Prostate gland (tissue), 2 donors: ENCODE measurements at places on chromosomes 2 and 18. TPM values are rescaled to one million over a fixed set of nuclear protein-coding genes. Genes with fewer than 3 reads are reported as not detected.

DNA sequence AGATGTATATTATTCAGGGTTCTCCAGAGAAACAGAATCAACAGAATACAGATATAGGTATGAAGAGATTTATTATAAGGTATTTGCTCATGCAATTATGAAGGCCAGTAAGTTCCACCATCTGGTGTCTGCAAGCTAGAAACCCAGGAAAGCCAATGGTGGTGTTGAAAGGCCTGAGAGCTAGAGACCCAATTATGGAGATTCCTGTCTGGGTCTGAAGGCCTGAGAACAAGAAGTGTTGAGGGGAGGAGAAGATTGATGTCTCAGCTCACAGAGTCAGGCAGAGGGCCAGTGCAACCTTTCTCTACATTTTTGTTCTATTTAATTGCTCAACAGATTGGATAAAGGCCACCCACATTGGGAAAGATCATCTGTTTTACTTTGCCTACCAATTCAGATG, 524.2 kb upstream of the CRIM1 start:
- DNase-seq, result no peak

DNA sequence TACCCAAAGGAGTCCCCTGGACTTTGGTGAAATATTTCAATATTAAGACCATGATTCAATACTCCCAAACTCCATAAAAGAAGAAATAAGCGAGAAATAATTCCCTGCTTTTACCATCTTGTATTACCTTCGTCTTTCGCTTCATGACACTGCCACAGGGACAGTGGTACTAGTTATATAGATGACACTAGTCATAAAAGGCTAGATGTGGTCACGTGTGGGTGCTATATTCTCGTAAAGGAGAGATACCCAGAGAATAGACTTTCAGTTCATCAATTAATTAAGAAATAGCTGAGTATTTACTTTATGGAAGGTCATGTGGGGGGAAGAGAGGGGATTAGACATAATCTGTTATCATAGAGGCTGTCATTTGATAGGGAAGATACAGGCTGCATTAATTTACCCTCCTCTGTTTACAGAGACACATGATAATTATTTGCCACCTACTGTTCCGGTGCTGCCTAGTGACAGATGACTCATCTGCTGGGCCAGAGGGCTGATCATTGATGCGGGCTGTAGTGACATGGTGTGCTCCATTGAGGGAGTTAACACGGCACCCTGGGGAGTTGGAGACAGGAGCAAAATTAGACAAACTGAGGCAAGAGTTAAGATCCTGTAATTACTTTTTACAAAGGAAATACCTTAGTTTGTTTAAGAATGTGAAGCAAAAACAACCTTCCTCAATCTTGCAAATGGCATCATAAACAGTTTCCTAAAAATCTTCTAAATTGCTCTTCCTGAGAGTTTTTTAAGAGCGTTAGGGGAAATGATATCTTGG, 78.2 kb upstream of the ITGB6 start:
- DNase-seq, result no peak

- DNase-seq, result no peak
Measured at GRCh38 chr2:46086578-46087070, 210.6 kb upstream of the EPAS1 start.

DNA sequence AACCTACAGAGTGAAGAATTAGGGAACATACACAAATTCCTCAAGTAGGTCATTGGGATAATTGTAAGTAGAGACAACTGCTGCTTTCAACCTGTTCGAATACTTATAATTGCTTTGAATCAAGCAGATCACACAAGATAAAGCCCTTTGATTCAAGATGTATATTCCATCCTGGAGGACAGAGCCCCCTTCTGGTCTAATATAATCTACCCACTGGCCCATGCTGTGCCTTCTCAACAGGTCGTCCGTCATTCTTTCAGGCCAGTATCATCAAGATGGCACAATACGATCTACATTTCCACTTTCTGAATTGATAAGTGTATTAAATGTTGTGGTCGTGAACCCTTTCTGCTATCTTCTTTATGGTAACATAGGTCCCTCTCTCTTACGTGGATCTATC, 387.0 kb upstream of the CDH19 start:
- no peak for DNase-seq

- no peak for DNase-seq
Measured at GRCh38 chr2:52884761-52885352, 882.7 kb upstream of the CHAC2 start.

- no peak for DNase-seq
Measured at GRCh38 chr18:57811477-57812125, 8.5 kb upstream of the ATP8B1 start.

DNA sequence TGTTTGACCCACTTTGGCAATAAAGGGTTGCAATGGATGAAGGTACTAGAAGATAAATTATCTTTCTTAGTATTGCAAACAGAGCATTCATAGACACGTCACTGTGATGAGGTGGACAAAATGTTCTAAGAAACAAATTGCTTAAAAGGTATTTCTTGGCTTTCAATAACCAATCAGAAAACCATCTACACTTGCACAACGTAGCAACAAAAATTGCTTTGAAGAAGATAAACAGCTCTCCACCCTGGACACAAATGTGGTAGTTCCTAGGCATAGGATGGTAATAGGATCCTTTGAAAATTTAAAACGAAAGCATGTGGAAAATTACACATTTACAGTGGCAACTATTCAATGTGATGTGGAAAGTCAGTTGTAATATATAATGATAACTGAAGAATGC, 439.9 kb upstream of the ETAA1 start:
- DNase-seq, result no peak

DNA sequence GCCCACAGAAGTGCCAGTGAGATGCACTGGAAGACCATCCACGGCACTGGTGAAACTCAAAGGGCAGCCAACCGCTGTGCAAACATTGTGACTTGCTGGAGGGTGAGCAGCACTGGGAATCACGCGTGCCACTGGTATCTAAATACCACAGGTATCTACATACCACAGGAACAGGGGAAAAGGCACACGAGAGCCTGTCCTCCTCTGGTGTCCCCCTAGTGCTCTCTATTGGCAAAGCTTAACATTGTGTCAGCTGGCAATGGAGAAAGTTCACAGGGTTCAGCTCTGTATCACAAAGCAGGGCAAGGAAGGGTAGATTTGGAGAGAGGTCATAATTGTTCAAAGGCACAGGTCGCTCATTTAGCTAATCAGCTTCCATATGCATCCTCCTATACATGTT, 12.6 kb upstream of the SEC11C start:
- no peak for DNase-seq

DNA sequence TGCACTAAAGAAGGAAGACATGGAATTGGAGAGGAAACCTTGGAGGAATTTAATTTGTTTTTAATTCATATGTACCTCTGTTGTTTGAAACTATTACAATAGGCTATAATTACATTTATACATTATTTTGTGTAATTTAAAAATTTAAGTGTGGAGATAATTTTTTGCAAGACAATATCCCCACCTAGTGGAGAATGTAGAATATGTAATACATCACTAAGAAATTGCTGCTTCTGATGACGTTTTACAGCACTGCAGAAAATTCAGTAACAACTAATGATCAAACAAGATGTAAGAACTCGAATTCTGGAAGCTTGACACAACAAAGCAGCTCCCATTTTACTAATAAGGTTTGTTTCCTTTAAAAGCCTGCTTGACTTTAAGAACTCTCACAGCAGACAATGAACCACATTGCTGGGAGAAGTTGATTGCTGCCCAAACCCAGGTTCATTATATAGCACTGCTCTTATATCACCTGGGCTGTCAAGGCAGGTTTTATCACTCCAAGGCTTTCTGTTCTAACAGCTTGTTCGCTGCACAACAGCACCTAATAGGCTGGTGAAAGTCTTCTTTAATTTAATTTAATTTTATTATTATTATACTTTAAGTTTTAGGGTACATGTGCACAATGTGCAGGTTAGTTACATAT, 53.4 kb downstream of the THADA start:
- no peak for DNase-seq

- DNase-seq, result no peak
Measured at GRCh38 chr18:3712491-3712890, 262.5 kb downstream of the TGIF1 start.

GRCh38 chr2:128622955-128623620, 304.4 kb upstream of the HS6ST1 start:
- DNase-seq, result no peak

DNA sequence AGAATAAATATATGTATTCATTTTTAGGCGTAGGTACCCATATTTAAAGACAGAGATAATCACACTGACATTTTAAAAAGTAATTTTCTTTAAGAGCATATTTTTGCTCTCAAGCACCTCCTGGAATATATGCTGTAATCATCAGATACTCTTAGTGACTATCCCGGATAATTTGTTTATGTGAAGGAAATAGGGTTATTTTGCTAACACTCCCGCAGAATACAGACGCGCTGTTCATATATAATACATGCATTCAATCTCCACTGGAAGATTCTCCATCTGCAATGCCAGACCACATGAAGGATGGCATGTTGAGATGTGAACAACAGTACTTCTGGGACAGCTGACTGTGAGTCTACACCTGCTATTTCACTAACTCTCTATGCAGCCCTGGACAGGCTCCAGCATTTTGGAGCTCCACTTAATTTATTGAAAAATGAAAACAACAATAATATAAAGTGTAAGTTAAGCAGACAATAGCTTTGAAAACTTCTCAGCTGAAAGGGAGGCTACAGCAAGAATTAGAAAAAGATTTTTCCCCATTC, 430.6 kb downstream of the TMX3 start:
- DNase-seq, result no peak

GRCh38 chr2:85390941-85391669, 19.1 kb downstream of the CAPG start:
- DNase-seq, result peak; percentile 48

DNA sequence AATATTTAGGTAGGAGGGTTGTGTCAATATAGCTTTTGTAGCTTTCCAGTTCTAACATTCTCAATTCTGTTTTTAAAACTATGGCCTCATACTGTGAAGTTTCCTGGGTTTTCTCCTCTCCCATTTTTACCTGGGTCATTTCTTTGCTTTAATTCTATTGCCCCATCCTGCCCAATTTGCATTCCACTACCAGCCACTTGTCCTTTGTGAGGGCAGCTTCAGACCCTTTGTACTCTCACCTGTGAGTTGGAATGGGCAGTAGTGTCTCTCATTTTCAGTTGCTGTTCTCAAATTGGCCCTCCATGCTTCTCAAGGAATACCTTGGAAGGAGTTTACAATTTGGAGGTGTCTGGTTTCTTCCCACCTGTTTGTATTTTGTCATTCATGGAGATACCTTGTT, 108.4 kb downstream of the CAMKMT start:
- DNase-seq, result no peak

DNA sequence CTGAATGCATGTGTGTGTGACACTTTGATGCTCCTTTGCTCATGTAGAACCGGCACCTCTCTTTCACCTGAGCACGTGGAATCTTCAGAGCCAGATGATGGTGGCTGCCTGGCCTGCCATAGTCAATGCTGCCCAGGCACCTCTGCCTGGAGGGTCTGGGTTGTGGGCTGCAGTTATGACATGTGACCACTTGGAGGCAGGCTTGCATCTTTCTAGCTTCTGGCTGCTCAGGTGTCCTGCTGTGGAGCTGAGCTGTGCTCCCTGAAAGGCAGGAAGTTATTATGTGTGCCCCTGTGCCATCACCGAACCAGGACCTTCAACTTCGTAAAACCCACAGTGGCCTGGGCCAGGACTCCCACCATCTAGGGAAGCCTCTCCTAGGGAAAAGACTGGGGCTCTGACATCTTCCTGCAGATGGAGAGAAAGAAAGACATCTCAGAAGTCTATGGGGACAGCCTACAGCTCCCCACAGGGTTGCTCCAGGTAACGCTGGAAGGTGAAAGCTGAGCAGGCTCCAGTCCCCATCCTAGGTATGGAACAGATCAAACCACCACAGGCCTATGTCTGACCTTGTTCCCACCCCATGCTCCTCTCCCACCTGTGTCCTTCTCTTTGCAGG, 30.2 kb downstream of the PSD4 start:
- peak; percentile 42 for DNase-seq

DNA sequence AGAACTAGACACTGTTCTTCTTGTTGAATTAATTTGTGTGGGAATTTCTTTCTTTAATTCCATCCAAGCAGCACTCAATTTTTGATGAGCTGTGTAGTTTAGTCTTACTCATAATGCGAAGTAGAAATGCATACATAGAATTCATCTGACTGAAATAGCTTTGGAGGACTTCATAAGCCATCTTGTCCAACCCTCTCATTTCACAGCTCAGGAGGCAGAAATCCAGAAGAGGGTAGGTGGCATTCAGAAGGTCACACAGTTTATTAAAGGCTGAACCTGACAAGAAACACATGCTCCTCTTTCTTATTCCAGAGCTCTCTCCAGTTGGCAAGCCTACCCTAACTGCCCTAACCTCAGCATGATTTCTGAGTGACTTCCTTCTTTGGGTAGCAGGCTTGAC, 169.2 kb upstream of the NOSTRIN start:
- no peak for DNase-seq

EFEMP1 gene
- 109 TPM for total RNA-seq

CNNM4 gene
- total RNA-seq, result 13.9 TPM

GALNT3 gene
- total RNA-seq, result 24.5 TPM

SNED1 gene
- 115 TPM for total RNA-seq

RNF125 gene
- 2.6 TPM for total RNA-seq

DSG1 gene
- 5.5 TPM for total RNA-seq

KCNG2 gene
- 3.7 TPM for total RNA-seq

MRPL44 gene
- 33.1 TPM for total RNA-seq

ALPI gene
- not detected for total RNA-seq

FECH gene
- total RNA-seq, result 25.8 TPM
